ENCODE measurements at places on chromosomes 11 and 22.

DNA sequence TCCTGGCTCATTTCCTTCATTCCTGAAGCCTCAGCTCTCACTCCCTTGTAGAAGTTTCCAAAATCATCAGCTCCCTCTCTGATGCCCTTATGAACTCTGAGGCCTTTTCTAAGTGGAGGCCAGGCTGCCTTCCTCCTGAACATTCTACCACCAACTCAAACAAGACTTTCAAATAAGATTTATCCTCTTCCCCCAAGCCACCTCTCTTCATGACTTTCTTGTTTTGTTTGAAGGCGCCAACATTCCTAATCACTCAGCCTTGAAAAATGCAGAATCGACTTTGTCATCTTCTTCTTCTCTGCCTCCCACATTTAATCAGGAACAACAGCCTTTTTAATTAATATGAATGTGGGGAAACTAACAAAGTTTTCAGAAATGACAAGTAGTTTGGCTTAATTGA is 927.9 kb downstream of the OPCML start:
- DNase-seq = no peak

GRCh38 chr22:24822471-24822870 is 16.5 kb downstream of the SGSM1 start:
- DNase-seq = no peak

GRCh38 chr22:17237038-17237668 is 17.9 kb upstream of the ADA2 start:
- DNase-seq = no peak

GRCh38 chr11:129404731-129405130 is 29.1 kb downstream of the BARX2 start:
- no peak for DNase-seq

- DNase-seq = no peak
Measured at GRCh38 chr11:12157241-12157661, 46.9 kb downstream of the MICAL2 start.

- DNase-seq = no peak
Measured at GRCh38 chr22:49544286-49544685, 283.4 kb downstream of the BRD1 start.

DNA sequence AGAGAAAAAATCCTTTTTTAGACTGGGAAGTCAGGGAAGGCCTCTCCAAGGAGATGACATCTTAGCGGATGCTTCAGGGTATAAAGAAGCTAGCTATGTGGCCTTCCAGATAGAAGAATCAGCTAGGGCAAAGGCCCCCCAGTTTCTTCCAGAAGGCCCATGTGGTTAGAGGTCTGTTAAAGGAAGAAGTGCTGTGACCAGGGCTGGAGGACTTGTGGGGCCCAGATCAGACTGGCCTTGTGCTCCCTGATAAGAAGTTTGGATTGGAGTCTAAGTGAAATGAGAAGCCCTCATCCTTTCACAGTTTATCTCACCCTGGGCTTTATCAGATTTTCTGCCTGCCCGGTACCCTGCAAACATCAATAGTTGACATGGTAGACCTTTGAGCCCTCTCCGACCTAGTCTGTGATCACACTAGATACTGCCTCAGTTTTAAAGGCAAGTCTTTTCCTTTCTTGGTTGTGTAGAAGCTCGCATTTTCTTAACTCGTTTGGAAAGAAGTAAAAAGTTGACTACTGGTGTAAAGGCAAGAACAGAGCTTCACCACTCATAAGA is 7.8 kb downstream of the AMPD3 start:
- DNase-seq = no peak

- no peak for DNase-seq
Measured at GRCh38 chr11:111441443-111441842, 62.4 kb upstream of the POU2AF1 start.

GRCh38 chr11:68666849-68667248 is 17.5 kb upstream of the GAL start:
- no peak for DNase-seq

GRCh38 chr11:58060535-58060934 is 29.8 kb downstream of the OR6Q1 start:
- DNase-seq = no peak

- no peak for DNase-seq
Measured at GRCh38 chr11:22433094-22433455, 94.9 kb downstream of the SLC17A6 start.

DNA sequence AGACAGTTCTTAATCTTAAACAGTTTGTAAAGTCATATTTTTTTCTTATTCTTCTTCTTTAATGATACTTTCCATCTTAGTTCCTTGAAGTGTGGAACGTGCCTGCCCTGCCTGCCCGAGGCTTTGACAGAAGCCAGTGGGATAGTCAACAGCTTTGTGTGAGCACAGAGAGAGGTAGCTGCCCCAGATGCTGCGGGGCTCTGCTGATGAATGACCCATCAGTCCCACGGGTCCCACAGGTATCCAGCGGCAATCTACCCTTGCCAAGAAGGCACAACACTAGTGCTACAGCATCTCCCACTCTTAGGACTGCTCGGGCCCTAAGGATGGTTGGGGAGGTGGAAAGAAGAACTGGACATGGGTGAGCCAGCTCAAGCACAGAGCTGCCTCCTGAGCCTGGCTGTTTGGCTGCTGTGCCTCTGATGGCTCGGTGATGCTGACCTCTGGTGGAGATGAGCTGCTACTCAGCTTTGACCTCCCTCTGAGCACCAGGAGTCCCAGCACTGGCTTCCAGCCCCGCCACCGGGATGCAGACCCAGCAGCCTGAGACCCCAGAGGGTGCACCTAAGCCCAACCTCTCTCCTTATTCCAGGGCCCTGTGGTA is 11.8 kb upstream of the APLNR start:
- DNase-seq = peak; percentile 67

DNA sequence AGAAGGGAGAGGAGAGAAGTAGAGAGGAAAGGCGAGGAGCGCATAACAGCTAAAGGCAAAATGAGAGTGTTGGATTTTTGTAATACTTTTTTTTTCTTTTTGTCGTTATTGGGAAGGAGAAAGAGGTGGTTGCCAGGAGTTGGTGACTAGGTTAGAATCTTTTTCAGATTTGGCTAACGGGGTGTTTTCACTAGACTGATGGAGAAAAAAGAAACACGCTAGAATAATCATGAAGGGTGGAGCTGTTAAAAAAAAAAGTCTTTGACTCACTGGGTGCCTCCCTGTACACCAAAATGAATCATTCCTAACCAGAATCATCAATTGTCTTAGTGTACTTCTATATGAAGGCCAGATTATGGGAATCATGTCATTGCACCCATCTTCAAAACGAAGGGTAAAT is 12.7 kb downstream of the BLID start:
- DNase-seq = no peak

- no peak for DNase-seq
Measured at GRCh38 chr22:32800158-32800882, 1.2 kb upstream of the TIMP3 start.

DNA sequence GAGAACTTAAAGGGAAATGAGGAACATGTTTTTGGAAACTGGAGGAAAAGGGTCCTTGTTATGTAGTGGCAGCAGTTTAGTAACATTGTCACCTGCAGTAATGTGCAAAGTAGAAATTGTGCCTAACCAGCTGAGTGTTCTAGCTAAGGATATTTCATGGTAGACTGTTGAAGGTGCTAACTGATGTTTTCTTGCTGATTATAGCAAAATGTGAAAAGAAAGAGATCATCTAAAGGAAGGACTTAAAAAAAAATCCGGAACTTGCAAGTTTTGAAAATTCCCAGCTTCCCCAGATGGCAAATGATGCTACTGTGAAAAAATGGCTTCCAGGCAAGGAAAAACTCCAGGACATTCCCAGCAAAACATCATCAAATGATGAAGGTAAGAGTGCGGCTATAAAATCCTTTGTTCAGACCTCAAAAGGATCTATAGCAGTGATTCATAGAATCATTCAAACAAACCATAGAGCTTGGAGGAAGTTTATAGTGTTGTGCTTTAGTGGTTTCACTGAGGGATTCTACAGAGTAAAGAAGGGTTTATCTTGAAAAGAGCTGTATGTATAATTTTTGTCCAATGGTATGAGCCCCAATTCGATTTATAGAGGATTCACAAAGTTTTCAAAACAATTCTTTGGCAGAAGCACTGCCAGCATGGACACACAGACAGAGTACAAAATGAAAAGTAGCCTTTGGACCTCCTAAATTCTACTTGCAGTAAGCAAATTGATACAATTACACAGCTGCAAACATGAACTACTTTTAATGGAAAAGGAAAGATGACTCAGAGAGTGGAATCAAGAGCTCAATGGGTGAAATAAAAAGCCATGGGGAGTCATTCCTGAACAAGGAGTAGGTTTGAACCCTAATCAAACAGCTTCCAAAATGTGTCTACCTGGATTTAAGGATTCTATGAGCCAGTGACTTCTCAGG is 4.3 kb upstream of the TRIM44 start:
- DNase-seq = no peak

DNA sequence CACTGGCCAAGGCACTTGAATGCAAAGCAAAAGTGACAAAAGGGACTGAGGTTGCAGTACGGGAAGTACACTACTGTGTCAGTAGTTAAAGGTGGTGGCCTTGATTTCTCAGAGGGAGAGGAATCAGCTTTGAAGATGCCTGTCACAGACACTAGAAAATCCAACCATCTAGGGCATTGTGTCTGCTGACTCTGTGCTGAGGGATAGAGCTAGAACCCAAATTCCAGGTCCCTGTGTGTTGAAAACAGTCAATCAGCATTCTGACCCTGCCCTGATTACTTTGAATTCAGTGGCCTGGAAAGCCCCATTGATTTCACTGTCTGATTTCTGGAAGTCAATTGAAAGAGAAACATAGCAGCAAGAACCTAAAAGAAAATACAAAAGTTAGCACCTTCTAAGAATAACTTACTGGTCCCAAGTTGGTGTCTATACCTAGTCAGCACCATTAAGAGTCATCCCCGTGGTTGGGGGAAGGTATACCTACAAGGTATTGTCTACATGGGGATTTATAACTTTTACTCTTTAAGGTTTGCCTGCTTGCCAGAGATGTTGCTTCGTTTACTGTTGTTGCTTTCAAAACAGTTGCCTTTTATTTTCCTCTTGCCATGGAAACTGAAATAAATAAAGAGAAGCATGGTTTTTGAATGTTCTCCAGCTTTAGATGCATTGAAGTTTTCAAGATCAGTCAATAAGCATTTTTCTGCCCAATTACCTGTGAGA is 97.3 kb downstream of the PDHX start:
- no peak for DNase-seq

DNA sequence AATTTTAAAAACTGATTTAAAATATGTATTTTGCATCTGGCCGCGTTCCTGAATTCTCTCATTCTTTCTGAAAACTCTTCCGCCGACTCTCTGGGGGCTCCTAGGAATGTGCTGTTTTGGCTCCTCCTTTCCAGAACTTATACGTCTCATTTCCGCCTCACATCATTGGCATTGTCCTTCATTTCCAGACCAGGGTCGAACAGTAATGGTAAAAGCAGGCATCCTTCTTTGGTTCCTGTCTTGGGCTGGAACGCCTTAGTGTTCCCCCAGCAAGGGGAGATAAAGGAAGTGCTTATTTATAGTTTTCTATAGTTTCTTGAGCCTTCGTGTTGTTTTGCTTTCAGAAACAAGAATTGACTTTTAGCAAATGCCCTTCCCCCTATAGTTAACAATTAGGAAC is 10.9 kb upstream of the TNNT3 start:
- no peak for DNase-seq

DNA sequence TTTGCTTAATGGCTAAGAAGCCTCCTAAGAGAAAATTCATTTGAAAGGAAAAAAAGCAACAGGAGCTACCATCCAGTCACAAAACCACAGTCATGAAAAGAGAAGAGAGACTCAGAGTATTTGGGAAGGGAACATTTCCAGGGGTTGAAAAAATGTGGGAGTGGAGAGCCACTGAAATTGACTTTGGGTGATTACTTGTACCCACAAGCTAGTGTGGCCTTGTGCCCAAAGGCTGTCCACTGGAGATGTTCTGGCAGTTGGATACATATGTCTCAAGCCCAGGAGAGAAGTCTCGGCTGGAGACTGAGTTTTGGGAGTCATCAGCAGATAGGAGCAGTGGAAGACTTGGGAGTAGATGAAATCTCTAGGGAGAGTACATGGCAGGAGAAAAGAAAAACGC is 3.2 kb upstream of the APOA5 start:
- DNase-seq = no peak

- DNase-seq = peak; percentile 19
Measured at GRCh38 chr11:2538951-2539350, 94.1 kb downstream of the KCNQ1 start.

DNA sequence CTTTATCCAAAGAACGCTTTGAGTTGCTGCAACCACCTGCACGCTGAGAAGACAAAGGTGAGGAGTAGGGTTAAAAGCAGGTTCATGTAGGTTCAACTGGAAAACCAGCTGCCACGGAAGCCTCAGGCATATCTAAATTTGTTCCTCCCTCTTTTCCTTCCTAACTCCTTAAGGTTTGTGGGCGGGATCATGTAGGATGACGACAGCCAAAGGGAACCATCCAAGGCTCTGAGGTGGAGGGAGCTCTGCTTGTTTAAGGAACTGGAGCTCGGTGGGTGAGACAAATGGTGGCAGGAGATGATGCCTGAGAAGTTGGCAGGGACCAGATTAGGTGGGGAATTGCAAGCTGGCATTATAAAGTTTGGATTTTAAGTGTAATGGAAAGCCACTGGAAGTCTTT is 60.3 kb downstream of the SPON1 start:
- no peak for DNase-seq

GRCh38 chr11:128625746-128626145 is 38.4 kb upstream of the ETS1 start:
- no peak for DNase-seq

- DNase-seq = no peak
Measured at GRCh38 chr11:26905368-26905767, 88.5 kb upstream of the FIBIN start.

GRCh38 chr11:108112057-108112456 is 9.3 kb upstream of the ACAT1 start:
- no peak for DNase-seq

GRCh38 chr11:113163291-113164030 is 150.9 kb upstream of the TTC12 start:
- no peak for DNase-seq

DNA sequence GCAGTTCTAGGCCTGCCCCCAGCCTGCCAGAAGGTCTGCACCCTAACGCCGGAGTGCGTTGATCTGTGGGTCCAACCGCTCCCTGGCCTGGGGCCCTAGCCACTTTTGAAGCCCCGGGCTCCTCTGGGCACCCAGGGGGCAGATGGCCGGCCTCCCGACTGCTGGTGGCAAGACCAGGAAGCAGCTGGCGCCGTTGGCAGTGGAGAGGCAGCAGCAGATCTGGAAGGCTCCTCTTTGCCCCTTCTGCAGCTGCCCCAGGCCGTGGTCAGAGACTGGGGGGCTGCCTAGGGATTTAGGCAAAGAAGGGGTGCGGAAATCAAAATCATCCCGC is 445 bp upstream of the VWCE start:
- no peak for DNase-seq

DNA sequence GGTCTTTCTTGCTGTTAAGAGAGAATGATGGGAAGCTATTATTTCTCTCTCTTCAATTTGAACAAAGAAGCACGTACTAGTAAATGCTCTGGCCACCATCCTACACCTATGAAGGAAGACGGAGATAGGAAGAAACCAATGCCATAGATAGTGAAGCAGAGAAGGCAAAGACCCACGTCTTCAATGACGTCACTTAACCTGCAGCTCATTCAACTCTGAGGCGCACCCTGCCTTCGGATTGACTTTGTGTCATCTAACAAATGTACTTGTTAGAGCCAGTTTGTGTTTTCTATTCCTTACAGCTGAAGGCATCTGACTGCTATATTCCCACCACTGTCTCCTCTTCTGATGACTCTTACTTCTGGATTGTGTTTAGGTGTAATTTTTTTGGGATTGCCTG is 332.5 kb upstream of the DDI1 start:
- DNase-seq = no peak

Data from mucosa of descending colon (tissue), 3 donors.